ENCODE measurements at places on chromosomes 5 and 9.

GRCh38 chr9:131578021-131578420 is 32.7 kb downstream of the PRRT1B start:
- no peak for DNase-seq

- DNase-seq, result no peak
Observed at GRCh38 chr5:133698646-133699526, 86.5 kb upstream of the FSTL4 start.

GRCh38 chr5:97124335-97124734 is 18.1 kb downstream of the LIX1 start:
- DNase-seq, result no peak

GRCh38 chr5:159698322-159698721 is 218.0 kb upstream of the ADRA1B start:
- no peak for DNase-seq

- DNase-seq, result no peak
Observed at GRCh38 chr5:31481531-31482165, 50.2 kb downstream of the DROSHA start.

- DNase-seq, result peak; percentile 71
Observed at GRCh38 chr5:58670582-58670981, 87.7 kb downstream of the RAB3C start.

DNA sequence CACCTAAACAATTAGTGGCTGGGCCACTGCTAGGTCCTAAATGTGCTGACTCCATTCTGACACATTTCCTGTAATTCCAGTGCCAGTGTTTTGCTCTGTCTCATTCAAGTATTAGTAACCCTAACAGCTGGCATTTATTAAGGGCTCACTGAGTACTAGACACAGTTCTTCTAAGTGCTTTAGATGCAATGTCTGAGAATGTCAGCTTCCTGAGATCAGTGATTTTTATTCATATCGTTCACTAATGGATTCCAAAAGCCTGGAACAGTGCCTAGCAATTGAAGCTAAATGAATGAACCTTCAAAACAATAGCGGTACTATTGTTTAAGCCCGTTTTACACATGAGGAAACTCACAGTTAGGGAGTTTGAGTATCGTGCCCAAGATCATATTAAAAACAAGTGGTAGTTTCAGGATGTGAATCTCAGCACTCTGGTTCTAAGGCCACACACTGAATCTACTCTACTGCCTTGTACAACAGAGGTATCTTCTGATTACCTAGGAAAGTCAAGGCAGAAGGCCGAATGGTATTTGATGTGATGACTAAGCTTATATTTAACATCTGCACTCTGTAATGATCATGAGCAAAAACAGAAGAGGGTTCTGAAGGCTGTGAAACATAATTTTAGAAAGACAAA is 304.0 kb downstream of the PJA2 start:
- DNase-seq, result peak; percentile 96

DNA sequence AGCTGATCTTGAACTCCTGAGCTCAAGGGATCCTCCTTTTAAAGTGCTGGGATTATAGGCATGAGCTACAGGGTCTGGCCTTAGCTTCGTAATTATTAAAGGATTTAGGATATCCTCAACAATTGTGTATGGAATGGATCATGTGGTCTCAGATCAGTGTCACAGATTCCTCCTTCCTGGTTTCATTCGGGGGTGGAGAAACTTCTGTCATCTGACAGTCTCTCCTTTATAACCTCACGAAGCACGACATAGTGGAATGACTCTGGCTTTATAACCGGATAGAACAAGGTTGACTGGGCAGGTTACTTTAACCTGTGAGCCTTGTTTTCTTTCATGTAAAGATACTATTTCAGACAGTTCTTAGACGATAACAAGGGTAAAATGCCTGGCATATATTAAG is 4.4 kb upstream of the GNG10 start:
- DNase-seq, result peak; percentile 15

DNA sequence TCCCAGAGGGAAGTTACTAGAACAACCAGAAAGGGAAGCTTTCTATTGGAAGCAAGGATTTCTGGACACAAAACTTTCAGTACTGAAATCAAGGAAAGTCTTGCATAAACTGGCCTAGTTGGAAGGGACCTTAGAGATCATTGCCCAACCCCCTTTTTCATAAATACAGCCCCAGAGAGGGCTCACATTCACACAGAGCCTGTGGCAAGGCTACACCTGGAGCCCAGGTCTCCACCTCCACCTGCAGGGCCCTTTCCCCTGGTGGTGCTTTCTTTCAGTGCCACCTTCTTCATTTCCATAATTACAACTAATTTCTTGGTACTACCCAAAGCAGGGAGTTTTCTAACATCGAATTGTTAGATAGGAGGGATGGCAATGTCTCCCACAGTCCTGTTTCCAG is 85.7 kb downstream of the ADRB2 start:
- DNase-seq, result no peak

DNA sequence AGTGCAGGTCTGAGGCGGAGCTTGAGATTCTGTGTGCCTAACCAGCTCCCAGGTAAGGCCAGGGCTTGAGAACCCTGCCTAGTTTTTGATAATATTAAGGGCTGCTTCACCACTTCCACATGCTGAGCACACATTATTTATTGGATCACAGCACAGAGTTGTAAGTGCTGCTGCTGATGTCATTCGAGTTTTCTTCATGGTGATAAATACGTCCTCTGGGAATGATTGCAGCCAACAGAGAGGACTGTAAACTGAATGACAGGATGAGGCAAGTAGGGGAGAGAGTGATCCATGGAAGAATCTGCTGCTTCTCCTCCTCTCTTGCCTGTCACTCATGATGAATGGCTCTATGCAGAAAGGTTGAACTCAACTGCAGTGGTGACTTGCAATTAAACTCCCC is 77.9 kb upstream of the VPS13A start:
- DNase-seq, result no peak

DNA sequence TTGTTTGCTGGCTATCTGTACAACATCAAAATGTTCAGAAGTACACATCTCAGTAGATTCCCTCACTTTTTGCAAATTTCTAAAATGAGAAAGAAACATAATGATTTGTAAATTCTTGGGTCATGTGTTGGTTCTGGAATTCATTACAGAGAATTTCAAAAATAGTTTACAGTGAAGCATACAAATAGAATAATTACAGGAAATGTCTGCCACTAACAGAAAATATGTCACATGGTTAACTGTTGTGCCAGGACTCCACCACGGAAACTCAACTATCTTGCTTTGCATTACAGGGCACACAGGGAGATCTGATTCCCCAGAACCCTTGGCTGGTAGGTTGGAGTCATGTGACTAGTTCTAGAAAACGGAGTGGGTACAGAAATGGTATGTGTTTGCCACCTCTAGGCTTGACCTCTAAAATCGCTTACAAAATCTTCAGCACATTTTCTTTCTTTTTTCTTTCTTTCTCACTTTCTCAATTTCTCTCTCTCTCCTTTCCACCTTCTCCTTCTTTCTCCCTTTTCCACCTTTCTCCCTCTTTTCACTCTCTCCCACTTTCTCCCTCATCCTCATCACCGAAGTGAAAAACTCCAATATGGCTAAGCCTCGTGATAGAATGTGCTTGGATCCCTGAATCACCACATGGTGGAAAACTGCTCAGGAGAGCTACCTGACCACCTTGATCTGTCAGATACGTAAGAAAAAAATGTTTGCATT is 32.4 kb downstream of the RASEF start:
- no peak for DNase-seq

DNA sequence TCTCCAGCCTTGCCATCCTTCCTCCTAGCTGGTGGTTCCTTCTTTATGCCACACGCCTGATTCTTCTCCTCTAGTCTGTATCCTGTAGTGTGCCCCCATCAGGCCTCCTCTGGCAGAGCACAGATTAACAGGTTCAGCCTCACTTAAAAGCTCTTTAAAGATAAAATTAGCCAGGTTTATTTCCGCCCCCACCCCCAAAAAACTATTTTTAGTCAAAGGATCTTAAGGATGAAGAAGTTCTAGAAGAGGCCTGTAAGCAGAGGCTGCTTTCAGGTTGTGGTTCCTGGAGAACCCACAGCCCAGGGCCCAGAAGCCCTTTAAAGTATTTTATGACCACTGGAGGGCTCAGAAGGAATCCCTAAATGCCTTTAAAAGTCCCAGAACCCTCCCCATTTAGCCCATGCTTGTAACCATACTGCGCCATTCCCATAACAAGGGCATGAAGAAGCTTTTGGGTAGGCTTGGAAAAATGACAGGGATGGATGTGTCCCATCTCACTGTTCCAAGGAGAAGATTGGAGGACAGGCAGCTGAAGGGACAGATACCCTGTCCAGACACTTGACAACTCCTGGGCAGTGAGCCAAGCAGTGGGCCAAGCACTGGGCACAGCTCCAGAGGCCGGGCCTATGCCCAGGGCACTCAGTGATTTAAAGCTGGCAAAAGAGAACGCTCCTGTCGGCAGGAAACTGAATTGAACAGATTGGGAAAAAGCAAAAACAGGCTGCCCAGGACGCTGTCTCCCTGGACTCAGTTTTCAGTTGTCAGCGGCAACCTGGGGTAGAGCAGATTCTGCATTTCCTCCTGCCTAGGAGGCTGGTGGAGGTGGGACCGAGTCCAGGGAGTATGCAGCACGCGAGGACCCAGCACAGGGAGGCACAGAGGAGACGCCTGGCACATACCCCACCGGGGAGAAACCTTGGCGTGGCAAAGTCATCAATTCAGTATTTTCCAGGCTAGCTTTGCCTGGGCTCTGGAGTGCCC is 106.3 kb upstream of the SSBP2 start:
- DNase-seq, result peak; percentile 53

- no peak for DNase-seq
Observed at GRCh38 chr9:86282979-86283535, 719 bp upstream of the ISCA1 start.

DNA sequence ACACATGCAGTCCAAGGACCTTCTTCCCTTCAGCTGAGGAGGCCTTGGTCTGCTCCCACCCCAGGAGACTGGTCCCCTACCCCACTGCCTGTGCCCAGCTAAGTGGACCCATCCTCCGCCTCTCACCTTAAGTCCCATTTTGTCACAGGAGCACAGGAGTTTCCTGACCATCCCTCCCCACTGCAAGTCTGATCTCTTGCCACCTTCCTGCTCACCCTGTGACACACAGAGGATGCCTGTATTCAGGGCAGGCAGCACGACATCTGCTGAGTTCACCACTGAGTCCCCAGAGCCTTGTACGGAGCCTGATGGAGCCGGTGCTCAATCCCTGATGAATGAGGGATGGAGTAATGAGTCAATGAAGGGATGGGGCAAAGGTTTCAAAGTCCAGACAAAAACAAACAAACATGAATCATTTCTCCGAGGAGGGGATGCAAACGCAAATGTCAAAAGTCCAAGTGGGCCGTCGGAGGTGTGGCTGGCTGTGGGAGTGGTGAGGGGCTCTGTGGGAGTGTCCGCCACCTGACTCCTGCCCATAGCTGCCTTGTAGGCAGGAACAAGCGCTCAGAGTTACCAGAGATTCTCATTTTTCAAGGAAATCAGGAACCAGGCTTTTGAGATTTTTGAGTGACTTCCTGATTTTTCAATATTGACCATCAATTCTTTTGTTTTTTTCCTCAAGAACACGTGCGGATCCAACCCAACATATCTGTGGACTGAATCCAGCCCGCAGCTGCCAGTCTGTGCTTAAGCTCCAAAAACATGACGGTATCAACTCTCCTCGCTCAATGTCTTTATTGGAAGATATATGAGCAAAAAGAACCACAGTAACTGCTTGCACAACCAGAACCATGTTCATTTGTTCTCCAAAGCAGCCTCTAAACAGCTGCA is 4.4 kb downstream of the RAPGEF1 start:
- DNase-seq, result no peak

DNA sequence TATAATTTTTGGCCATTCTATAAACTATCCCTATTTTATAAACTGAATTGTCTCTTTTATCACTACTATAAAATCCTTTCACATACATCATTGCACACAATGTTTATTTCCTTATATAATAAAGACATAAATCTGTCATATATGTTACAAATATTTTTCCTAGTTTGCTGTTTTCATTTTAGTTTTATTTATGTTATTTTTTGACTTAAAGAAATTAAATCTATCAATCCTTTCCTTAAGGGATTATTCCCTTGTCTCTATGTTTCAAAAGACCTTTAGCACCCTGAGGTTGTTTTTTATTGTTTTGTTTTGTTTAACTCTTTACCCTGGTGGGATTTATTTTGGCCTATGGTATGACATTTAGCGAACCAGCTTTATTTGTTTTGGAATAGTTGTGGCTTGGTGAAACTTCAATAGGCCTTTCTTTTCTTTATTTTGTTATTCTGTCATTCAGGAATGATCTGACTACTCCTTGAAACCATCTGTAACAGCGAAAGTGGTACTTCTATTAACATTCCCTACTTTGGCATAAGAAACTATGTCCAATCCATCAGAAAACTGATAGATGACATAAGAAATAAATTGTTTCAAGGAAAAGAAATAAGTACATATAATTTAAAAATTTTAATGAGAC is 125.9 kb downstream of the CEP120 start:
- no peak for DNase-seq

DNA sequence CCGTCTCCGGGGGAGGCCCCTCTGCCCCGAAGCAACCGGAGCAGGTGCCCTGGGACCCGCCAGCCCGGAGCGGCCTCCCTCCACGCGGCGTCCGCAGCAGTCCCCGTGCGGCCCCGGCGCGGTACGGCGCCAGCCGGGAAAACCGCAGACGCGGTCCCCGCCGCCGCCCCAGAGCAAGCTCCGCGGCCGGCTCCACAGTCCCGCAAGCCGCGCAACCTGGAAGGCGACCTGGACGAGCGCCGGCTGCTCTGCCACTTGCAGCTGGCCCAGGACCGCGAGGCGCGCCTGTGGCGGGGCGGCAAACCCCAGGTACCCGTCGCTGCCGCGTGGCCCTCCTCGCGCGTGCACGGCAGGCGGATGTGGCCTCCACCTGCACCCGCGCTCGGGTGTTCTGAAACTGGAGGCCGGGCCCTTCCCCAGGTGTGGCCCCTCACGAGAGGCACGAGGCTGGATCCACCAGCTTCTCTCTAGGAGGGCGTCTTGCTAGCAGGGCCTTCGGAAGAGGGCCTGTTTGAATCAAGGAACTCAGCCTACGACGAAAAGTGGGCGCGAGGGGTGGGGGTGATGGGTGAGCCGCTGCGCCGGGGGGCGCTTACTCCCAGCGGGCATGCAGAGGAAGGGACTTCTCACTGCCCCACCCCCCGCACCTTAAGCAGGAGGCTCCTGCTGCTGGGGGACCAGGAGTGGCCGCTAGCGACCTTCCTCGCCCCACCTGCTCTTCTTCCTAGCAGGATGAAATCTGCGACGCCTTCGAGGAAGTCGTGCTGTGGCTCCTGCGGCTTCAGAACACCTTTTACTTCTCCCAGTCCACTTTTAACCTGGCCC is 602 bp downstream of the CCNI2 start:
- no peak for DNase-seq

- DNase-seq, result no peak
Observed at GRCh38 chr9:15357050-15357653, 50.1 kb upstream of the TTC39B start.

Data from dermis blood vessel endothelial cell (primary cell).